ENCODE measurements at places on chromosomes 2 and 18.

- DNase-seq: no peak
These were observed 34.2 kb downstream of the IMPA2 start for GRCh38 chr18:12015416-12016062.

GRCh38 chr2:143833015-143833660, 686.8 kb downstream of the ZEB2 start:
- no peak for DNase-seq

DNA sequence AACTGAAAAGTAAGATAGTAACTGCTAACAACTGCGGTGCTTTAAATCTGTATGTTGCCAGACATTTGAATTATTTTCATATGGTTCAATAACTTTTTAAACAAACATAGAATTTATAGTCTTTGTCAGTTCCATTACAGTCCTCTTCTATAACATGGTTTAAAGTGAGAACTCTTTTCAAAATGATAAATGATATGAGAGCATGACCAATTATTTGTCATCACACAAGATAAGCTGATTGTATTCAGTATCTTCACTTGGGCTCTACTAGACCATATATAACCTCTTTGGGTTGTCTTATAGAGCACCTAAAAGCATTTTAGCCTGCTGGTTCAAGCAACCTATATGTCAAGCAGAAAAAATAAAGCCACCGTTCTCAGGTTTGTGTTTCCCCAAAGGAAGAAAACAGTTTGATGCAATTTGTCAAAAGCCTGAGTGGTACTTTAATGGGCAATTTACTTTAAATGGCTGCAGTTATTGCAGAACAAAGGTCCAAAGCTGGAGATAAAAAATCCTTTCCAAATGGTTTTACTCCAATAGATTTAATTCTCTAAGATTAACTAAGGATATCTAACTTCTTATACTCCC, 298.4 kb downstream of the FSIP2 start:
- no peak for DNase-seq

DNA sequence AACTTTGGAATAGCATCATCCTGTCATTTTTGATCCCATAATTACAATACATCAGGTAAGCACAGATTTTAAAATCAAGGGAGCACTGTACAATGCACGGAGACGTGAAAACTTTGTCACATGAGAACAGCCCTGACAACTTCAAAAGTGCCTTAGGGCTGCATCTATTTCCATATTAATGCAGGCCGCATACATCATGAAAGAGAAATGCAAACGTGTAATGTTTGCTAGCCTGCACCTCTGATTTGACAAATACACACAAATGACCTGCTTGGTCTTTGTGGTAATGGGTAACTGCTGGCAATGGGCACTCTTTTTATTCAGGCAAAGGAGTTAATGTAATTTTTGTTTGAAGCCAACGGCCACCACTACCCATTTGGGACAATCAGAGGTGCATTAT, 202.0 kb upstream of the EPHA4 start:
- DNase-seq: no peak

- no peak for DNase-seq
These were observed 44.0 kb upstream of the PPP1CB start for GRCh38 chr2:28707592-28707991.

DNA sequence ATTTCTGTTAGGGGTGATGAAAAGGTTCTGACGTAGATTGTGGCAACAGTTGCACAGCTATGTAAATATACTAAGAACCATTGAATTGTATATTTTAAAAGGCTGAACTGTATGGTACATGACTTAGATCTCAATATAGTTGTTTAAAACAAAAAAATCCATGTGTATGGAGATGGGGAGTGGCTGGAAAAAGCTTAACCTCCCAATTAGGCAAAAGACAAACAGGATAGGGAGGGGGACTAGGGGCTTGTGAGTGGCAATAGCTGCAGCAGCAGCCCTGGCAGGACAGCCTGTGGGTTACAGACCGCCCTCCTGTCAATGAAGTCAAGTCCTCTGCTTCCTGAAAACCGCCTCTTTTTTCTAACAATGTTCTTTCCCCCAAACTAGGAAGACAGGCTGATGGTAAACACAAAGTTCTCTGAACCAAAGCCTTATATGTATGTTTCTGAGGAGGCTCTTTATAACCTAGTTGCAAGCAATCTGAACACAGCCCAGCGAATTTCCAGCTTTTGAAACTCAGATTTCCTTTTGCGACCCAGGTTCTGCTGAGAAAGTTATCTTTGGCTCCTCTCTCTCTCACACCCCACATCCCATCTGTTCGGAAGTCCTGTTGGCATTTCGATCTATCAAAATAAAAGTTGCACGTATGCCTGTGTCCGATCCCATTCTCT, 10.3 kb downstream of the ATP8B1 start:
- no peak for DNase-seq

DNA sequence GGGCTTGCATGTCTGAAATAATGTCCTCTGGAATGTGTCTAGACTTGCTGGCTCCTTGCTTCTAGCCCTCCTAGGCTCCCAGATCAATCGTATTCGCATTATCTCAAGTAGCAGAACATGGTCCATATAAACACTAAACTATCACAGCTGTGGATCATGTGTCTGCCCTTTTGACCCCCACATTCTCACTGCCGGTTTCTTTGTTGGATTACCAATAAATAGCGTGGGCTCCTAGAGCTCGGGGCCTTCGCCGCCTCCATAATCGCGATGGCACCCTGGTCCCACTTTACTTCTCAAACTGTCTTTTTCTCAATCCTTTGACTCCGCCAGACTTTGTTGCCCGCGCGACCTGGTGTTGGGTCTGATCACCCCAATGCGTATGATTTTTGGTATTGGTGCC, 6.3 kb upstream of the SCYGR8 start:
- no peak for DNase-seq

DNA sequence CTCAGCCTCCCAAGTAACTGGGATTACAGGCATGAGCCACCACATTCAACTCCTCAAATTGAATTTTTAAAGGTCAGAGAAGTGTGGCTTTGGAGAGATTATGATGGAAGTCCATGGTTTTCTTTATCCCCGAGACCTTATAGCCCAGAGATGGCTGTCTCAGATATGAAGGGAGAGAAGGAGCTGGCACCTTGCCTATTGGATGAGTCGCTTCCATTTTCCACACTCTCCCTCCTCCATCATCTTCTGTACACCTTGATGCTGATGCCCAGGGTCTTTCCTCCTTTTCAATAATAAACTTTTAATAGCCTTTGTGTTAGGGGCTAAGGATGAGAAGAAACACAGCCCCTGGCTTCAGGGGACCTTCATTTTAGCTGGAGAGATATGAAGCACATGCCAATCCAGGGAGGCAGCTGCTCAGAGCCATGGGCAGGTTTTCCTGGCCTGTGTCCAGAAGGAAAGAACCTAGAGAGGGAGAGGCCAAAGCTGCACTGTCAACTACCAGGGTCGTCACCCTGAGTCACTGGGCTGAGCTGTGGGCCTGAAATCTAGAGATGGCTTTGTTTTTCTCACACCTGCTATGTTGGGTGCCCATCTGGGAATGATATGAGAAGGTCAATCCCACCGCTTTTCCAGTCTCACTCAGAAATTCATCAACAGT, 146.0 kb upstream of the SERTAD2 start:
- no peak for DNase-seq

DNA sequence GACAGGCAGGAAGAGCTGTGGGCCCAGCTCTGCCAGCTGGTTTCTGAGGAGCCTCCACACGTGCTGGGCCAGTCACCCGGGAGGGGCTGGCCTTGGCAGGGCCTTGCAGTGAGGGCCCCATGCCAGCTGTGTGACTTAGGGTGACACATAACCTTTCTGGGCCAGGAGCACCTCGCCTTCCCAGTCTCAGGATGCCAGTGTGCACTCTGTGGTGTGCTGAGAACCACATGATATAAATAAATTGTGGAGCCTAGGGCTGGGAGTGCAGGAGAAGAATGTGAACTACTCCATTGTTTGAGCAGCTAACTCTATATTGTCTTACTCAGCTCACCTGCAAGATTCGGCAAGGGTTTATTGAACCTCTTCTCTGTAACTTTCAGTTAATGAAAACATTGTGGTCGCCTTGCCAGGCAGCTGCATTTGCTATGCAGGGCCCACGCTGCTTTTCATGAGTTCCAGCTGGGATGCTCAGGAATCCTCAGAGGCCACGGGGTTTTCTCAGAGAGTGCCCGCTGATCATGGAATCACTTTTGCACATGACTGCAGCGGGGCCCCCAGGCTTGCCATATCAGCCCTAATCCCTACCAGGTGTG, 222.3 kb downstream of the SH3RF3 start:
- DNase-seq: no peak

GRCh38 chr2:170206246-170206645, 28.3 kb downstream of the MYO3B start:
- no peak for DNase-seq

- no peak for DNase-seq
These were observed 7.9 kb downstream of the PCBP1 start for GRCh38 chr2:70094978-70095719.

DNA sequence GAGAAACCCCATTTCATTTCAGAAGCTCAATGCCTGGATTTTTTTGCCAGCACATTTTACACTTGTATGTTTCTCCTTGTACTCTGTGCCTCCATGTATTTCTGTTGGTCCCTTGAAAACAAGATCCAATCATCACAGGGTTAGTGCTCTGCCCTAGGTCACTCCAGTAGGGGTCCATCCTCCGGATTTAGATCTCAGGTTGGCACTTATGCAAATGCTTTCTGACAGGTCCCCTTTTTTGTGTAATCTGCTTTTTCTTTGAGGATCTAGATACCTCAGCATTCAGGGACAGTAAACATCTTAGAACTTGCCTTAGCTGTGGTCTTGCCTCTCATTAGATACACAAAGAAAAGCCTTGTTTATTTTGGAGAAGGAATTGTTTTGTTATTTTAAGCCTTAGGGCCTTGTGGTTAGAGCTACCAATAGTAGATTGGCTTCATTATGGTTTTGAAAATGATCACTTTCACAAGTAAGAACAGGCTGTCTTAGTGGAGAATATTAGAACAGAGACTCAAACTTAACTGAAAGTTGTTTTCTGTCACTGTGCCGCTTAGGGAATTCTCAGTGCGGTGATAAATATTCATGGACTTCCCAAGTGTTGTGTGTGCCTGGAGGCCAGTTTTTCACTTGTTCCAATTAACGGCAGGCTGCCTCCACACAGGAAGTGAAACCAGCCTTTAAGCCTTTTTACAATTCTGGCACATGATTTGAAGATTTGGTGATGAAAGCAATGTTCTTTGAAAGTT, 7.8 kb downstream of the MERTK start:
- no peak for DNase-seq

DNA sequence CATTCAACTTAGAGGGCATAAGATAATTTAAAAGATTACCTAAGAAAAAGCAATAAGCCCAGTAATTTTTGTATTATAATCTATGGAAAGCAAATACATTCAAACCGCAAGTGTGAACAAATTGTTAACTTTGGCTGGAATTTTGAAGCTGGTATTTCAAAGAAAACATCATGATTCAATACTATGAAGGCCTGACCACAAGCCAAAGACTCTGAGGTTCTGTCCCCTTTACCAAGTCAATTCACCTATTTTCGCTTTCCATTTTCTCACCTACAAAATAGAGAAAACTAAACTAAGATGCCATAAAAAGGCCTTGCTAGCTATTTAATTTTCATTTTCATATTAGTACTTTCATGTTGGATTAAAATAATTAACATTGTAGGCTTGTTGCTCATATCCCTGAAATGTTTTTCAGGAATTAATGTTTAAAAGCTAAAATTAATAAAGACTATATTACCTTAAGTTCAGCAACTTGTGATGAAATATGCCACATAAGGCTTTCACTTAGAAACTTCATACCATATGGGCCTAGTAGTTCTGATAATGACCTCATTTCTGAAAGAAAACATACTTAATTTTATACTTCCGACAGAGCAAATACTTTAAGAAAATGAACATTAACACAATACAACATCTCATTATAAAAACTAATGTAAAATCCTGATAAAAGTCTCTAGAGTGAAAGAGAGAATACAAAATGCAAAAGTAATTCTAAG, 85.7 kb upstream of the FRZB start:
- DNase-seq: no peak

- no peak for DNase-seq
These were observed 3.6 kb downstream of the PTPN18 start for GRCh38 chr2:130359466-130359865.

DNA sequence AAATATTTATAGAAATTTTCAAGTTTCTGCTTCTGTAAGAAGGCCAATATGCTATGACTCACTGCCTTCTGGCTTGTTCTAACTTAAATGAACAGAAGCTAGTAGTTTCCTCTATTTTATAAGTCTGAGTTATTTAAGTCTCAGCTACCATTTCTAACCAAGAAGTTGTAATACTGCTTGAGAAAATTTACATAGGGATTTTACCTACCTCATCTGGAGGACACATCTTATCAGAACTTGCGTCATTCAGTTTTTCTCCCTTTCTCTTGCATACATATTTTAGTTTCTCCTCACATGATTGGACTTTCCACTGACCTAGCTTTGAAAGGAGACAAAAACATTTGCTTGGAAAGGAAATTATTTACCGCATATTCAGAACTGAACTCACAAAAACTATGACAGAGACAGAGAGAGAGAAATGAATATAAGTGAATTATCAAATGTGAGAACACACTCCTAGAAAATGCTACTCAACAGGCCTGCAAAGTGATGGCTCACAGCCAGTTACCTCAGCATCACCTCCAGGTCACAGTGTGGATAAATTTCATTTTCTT, 81.1 kb upstream of the CD302 start:
- no peak for DNase-seq

DNA sequence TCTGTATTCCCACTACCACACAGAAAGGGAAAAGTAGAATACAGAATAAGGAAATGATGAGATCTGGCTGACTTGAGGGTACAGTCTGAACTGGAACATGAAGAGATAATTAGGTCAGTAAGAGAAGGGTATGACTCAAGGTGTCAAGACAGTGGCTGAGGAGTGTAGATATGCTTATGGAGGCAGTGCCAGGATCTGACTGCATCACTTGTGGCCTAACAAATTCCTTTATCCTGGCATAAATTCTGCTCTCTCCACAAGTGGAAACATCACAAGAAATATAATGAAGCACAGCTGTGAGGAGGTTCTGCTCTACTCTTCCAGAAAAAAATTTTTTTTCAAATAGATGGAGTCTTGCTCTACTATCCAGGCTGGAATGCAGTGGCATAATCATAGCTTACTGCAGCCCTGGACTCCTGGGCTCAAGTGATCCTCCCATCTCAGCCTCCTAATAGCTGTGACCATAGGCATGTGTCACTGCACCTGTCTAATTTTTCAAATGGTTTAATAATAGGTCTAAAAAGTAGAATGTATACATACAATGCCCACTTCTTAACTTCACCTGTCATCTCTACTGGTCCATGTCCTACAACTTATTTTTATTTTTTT, 85.3 kb downstream of the C2orf74 start:
- no peak for DNase-seq

- DNase-seq: no peak
These were observed 129.2 kb downstream of the IKZF2 start for GRCh38 chr2:213021971-213022899.

- no peak for DNase-seq
These were observed 241.3 kb upstream of the ZNF804A start for GRCh38 chr2:184357033-184357432.

- no peak for DNase-seq
These were observed 149.0 kb downstream of the CCDC178 start for GRCh38 chr18:33291539-33291938.

DNA sequence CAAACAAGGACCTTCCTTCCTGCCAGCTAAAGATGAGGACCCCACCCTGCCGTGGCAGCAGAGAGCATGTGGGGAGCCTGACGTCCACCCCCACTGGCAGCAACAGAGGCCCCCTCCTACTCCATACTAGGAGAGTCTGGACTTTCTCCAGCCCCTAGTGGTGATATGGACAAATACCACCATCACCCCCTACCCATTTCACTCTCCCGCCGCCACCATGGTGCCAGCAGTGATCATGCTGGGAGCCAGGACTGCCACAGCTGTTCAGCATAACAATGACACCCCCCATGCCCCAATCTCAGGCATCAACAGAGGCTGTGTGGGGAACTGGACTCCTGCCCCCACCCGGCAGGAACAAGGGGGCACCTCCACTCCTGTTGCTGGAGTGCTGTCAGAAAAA, 42.7 kb upstream of the ATP9B start:
- DNase-seq: no peak
